ENCODE measurements at places on chromosomes 7 and 10. TPM values are rescaled to one million over a fixed set of nuclear protein-coding genes. Genes with fewer than 3 reads are reported as not detected.

The FAM171A1 gene
- 19.8 TPM for total RNA-seq

The EN2 gene
- 0.83 TPM for total RNA-seq

The GBX1 gene
- not detected for total RNA-seq

The PNLIPRP1 gene
- total RNA-seq = not detected

The RAMP3 gene
- total RNA-seq = not detected

The PSD gene
- 0.27 TPM for total RNA-seq

The C10orf67 gene
- 0.08 TPM for total RNA-seq

Data from A549 treated with AZD2906 at 1 μM for 4 hours (cell line).